ENCODE measurements at places on chromosomes 6 and 20.

DNA sequence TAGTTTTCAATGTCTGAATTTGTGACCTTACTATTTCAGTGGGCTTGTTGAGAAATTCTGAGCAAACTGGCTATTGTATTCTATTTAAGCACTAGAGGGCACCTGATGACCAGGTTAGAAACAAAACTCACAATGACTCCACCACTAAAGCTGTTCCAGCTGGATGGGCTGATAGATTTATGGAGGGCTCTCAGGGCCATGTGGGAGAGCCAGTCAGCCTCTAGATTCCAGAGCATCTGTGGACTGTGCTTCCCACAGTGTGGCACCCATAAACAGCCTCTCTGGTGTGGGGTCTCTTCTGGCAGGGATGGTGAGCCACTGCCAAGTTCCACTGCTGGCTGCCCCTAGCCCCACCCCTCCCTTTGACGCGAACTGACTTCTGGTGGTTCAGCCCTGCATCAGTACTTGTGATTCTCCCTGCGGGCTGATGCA, 29.2 kb downstream of the C6orf58 start:
- DNase-seq, result no peak

DNA sequence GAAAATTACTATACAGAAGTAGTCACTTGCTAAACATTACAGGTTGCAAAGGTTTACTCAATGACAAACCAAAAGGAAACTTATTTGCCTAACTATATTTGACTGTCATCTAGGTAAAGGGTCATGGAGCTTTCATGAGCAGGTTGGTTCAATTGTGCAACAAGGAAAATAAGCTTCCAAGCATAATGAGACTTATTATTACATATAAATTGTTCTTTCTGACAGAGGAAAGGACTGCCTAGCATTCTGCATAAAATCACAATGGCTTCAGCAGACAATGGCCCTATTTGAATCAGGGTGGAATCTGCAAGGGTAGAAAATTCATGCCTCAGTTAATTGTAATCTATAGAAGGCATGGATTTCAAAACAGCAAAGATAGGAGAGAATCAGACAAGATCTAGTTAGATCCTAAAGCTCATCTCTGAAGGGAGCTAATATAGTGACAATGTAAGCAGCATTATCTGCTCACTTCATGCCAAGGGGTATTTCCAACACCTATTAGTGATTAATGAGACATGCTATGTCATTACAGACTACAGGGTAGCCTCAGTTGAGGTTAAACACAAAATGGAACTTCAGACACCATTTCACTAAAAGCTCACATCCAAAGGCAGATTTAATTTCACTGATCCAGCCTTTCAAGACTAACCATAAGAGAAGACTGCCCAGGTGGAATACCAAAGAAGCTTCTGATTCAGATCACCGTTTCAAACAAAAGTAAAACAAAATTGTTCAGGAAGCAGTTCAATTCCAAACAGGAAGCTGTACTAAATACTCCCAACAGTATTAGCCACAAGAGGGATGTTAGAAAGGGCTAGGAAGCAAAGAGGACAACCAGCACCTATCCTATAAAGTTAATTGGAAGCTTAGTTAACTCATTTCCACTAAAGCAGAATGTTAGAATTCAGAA, 8.5 kb downstream of the STAU1 start:
- no peak for DNase-seq

DNA sequence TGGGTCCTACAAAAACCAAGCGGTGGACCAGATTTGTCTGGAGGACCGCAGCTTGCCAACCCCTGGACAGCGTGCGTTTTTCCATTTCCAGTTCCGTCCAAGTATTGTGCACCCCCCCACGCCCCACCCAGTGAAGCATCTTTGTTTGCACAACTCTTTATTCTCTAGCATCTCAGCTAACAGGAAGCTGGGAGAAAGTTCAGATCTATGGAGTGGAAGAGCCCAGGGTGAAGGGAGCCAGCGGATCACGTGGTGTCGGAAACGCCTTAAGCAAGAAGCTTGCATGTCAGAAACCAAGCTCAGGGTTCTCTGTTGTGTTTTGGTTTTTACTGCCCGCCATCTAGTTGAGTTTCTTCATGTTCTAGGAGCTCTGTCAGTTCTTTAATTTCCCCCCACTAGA, 29.9 kb downstream of the ARID1B start:
- DNase-seq, result no peak

DNA sequence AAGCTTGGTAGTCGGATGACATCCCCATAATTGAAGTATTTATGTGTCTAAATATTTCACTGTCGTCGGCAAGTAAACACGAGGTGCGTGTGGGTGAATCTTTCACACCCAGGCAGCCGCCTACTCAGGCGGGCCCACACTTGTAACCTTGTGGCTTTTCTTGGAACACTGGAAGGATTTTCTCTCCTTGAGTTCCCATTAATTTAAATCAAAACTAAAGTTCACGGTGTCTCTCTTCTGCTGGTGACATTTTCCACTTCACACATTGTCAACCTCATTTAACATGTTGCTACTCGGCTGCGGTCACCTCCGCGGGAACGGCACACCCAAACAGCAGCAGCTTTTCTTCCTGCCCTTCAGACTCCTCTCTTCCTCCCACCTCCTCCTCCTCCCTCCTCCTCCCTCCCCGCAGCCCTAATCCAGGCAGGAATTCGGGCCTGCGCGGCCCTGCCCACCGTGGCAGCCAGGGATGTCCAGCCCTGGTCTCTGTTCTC, 336.6 kb downstream of the QKI start:
- DNase-seq, result no peak

DNA sequence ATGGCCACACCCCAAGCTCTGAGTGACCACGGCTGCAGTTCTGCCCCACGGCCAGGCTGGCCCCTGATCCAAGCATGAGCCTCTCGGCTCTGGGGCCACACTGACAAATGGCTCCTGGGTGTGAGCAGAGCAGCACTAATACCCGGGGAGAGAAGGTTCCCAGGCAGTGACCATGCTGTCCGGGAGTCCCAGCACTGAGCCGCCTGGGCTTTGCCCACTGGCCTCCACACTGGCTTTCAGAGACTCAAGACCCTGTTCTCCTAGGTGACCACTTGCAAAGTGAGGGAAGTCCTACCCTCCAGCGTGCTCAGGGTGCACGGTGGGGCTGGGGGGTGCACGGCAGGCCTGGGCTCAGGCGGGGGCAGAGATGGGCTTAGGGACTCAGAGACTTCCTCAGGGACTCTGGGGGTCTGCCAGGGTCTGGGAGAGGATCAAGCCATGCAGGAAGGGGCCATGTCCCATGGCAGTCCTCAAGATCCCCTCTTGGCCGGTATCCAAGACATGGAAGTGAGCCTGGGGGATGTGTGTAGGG, 220.2 kb upstream of the RNF24 start:
- DNase-seq, result no peak

DNA sequence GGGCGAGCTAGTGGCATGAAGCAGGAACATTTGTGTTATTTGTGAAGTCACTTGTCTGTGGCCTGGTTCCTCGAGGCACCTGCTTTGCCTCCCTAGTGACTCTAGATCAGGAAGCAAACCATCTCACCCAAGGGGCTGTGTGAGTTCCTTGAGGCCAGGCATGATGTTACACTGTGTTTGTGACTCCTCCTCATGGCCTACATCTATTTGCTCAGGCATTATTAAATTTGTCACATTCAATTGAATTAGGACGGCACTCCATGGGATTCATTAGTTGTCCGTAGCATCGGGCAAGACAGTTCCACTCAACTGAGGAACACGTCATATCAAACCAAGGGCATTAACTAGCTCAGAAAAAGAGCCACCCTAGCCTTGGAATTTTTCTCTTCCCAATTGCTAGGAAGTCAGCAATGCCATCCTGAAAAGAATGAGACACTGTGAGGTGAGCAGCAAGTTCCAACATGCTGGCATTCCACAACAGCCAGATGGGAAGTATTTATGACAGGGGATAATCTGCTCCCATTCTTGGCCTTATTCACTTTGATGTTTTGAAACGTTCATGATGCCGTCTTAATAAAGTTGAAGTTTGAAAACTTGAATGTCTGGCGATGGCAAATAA, 17.2 kb downstream of the TMEM200A start:
- no peak for DNase-seq

DNA sequence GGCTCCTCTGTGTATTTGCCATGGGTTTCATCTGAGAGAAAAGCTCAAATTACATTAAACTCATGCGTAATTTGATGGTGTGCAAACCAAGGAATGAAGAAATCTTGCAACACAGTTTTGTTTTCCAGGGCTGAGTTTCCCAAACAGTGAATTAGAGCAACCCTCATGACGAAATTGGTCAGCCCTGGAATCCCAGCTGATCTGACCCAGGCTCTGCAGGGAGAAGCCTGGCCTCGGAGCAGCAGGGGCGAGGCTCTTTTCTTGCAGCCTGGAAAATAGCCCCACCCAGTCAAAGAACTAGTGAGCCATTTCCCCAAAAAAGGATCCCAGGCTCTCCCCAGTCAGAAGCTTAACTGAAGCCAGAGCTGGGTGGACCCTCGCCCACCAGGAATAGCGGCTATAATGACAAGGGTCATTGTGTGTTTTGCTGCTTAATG, 107.3 kb upstream of the SNX9 start:
- no peak for DNase-seq

DNA sequence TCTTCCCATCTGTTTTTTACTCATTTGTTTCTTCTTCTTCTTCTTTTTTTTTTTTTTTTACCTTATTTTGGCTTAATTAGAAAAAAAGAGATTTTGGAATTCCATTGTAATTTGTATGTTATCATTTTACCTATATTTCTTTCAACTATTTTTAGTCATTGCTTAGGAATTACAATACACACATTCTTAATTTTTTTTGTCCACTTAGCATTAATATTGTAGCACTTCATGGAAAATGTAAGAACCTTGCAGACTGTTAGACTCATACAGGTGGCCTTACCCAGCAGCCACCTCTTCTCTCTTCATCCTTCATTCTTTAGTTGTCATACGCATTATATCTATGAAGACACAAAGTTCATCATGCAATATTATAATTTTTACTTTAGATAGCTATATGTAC, 5.8 kb upstream of the SLC18B1 start:
- DNase-seq, result no peak

GRCh38 chr20:19817017-19817416, 59.0 kb downstream of the RIN2 start:
- no peak for DNase-seq

- no peak for DNase-seq
Observed at GRCh38 chr20:46557231-46557956, 6.9 kb upstream of the OCSTAMP start.
